ENCODE measurements at places on chromosomes 1 and 21. TPM values are rescaled to one million over a fixed set of nuclear protein-coding genes. Genes with fewer than 3 reads are reported as not detected.

DNA sequence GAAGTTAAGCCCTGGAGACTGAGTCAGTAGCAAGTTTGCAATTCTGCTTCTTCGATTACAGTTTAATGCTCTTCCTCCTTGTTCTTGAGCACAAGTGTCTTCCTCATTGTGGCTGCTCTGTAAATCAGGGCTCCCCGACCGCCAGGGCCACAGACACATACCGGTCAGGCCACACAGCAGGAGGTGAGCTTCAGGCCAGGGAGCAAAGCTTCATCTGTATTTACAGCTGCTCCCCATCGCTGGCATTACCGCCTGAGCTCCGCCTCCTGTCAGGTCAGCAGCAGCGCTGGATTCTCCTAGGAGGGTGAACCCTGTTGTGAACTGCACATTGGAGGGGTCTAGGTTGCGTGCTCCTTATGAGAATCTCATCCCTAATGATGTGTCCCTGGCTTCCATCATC is 1.7 kb upstream of the TRAPPC10 start:
- no peak overlapping the region for H3K4me3 ChIP-seq
- no peaks in the 10 kb centered on the region for H3K27me3 ChIP-seq
- peaks cover 35% of the 10 kb centered on the region for H3K4me1 ChIP-seq
- no peaks in the 10 kb centered on the region for H3K36me3 ChIP-seq

GRCh38 chr1:53080769-53081168 is 18.8 kb downstream of the PODN start:
- H3K36me3 ChIP-seq = peaks cover 32% of the 10 kb centered on the region
- no peak overlapping the region for H3K4me3 ChIP-seq
- DNase-seq = no peak
- no peaks in the 10 kb centered on the region for H3K27me3 ChIP-seq
- no peak overlapping the region for H3K27ac ChIP-seq

- H3K4me3 ChIP-seq = no peak overlapping the region
- no peak for DNase-seq
- H3K27ac ChIP-seq = peak overlapping the region; percentile 6
- H3K36me3 ChIP-seq = no peaks in the 10 kb centered on the region
Observed at GRCh38 chr1:234583755-234584419, 26.1 kb downstream of the IRF2BP2 start.

GRCh38 chr1:224359207-224359606 is 2.5 kb downstream of the CNIH4 start:
- DNase-seq = no peak
- H3K36me3 ChIP-seq = peaks cover 37% of the 10 kb centered on the region
- no peak overlapping the region for H3K4me3 ChIP-seq
- peaks cover 9% of the 10 kb centered on the region for H3K4me1 ChIP-seq
- H3K27me3 ChIP-seq = no peaks in the 10 kb centered on the region

DNA sequence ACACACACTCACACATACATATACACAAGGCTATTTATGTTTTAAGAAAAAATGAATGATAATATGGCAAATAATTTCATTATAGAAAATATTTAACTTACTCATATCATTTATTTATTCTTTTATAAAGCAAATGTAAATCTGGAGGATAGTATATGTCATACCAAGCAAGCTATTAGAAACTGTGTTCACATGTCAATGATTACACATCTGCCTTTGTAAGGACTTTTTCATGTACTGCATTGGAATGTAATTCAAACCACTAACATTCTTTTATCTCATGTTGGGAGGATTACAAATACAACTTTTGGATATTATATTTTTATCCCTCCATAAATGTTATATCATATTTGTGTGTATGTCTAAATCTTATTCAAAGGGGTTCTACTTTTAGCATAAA is 1887.4 kb downstream of the NCAM2 start:
- no peak overlapping the region for H3K27ac ChIP-seq
- no peaks in the 10 kb centered on the region for H3K36me3 ChIP-seq
- H3K27me3 ChIP-seq = no peaks in the 10 kb centered on the region
- no peaks in the 10 kb centered on the region for H3K4me1 ChIP-seq

CLCNKB gene
- not detected for total RNA-seq

Data from esophagus squamous epithelium (tissue), 5 donors.